ENCODE measurements at places on chromosomes 16 and 17.

GRCh38 chr17:41483991-41484826 is 3.3 kb upstream of the KRT35 start:
- DNase-seq = no peak

- DNase-seq = no peak
Observed at GRCh38 chr16:84088695-84089395, 27.9 kb downstream of the MBTPS1 start.

- no peak for DNase-seq
Observed at GRCh38 chr17:42833767-42834422, 698 bp downstream of the PSME3 start.

DNA sequence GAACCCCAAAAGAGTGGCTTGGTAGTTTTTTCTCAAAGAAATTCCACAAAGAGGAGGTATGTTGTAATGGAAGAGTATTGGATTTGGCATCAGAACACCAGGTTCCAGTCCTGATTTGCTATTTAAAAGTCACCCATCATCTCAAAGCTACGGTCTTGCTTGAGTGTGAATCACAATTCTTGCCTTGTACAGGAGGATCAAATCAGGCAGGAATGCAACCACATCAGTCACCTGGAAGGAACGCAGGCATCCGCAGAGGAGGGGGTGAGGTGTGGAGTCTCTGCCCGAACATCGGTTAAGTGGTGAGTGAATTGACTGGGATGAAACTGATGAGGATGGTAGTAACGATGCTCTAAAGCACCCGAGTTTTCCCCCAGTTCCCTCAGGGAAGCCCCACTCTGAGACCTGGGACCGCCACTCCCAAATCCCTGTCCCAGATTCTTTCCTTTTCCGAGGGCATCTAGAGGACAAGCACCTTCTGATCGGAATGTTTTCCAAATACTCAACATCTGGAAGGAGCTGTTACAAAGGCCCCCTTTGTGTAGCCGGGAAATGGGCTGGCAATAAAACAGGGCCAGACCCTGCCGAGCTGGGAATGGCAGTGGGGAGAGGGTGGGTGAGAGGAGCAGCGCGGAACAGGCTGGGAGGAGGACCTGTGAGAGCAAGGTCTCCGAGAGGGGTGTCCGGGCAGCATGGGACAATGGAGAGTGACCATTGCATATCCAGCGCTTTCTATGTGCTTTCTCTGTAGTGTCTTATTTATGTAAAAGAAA is 469.6 kb downstream of the SLC39A11 start:
- no peak for DNase-seq

DNA sequence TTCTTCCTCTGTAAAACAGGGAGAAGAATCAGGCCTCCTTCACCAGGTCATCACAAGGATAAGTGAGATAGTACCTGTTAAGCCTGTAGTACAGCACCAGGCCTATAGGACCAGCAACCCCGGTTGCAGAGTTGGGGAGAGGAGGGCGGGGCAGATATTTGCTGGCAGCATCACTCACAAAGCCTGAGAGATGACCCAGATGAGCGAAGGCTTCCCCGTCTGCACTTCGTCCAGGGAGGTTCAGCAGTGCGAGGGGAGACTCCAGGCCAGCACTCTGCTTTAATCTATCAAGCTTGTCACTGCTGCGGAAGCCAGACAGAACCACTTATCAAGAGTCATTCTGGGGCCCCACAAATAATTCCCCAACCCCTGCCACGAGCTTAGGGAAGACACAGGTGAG is 15.8 kb upstream of the RBBP6 start:
- no peak for DNase-seq

Data from midbrain (tissue), 1 donor.